ENCODE measurements at places on chromosomes 13 and 19.
A peak's percentile ranks its signal among the peaks of the same experiment; 100 is the strongest.

- peak; percentile 78 for DNase-seq
Measured at GRCh38 chr19:17538684-17539237, 16.7 kb upstream of the COLGALT1 start.

GRCh38 chr19:18672044-18672451, 11.4 kb upstream of the CRTC1 start:
- DNase-seq = no peak

DNA sequence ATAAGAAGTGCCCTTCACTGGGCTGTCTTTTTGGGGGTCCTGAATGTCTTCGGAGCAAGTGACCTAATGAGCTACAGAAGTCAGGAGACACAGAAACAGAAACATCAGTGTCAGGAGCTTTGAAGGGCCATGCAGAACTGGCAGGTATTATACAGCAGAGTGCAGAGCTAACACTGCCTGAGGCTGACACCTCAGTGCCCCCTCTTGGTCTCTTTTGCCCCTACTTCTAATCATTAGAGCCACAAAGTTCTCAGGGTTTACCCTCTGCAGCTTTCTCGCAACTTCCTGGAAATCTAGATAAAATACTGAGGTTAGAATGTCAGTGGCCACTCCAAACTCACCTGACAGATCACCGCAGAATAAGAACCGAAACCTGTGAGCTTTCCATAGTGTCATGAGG, 172.7 kb downstream of the B3GLCT start:
- peak; percentile 23 for DNase-seq

DNA sequence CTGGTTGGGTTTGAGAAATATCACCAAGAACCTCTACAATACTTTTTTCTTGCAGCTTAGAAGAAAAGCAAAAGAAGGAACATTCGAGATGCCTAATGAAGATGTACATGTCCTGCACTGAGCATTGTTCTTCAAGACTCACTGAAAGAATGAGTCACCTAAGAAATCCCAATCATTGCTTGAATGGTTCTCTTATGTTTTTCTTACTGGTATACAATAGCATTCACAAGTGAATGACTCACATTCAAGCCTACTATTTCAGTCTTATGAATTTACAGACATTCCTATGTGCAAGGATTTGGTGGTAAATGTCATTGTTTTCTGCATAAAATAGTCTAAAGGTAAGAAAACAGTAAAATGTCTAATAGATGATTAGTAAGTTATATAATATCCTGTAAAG, 594.6 kb downstream of the PCDH9 start:
- no peak for DNase-seq

- DNase-seq = peak; percentile 35
Measured at GRCh38 chr13:46687810-46688209, 109.2 kb downstream of the ESD start.

DNA sequence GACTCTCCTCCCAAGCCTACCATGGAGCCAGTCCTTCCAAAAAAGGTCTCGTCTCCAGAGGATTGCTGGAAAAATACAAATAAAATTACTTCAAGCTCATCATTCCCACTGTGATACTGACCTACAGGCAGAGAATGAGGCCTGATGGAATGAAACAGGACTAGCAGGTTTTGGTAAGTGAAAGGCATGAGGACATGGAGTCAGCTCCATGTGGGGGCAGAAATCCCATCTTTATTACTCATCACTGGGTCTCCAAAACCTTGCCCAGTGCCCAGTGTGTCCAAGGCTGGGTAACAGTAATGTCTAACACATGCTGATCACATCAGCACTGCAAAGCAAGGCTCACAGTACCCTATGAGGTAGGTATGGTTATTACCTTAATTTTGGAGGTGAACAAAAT, 235.4 kb downstream of the DNAJC15 start:
- DNase-seq = no peak

- no peak for DNase-seq
Measured at GRCh38 chr13:41762796-41763195, 198.1 kb downstream of the VWA8 start.
